ENCODE measurements at places on chromosomes 1 and 21.

GRCh38 chr1:116474921-116475849, 95.6 kb downstream of the CD58 start:
- no peak for DNase-seq

DNA sequence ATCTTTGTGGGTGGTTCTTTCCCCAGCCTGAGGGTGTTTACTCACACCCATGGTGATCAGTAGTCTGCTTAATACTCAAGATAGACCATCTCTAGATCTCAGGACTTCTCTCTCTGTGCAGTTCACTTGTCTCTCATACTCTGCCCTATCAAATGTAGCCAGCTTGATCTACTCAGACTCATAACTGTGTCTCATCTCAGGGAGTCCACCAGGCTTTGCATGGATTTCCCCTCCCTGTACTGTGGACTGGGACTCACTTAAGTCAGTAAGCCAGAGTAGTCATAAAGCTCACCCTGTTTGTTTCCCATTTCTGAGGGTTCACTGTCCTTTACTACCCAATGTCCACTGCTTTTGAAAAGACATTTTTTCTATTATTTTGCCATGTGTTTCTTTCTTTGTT, 41.8 kb downstream of the LYPLAL1 start:
- no peak for DNase-seq

DNA sequence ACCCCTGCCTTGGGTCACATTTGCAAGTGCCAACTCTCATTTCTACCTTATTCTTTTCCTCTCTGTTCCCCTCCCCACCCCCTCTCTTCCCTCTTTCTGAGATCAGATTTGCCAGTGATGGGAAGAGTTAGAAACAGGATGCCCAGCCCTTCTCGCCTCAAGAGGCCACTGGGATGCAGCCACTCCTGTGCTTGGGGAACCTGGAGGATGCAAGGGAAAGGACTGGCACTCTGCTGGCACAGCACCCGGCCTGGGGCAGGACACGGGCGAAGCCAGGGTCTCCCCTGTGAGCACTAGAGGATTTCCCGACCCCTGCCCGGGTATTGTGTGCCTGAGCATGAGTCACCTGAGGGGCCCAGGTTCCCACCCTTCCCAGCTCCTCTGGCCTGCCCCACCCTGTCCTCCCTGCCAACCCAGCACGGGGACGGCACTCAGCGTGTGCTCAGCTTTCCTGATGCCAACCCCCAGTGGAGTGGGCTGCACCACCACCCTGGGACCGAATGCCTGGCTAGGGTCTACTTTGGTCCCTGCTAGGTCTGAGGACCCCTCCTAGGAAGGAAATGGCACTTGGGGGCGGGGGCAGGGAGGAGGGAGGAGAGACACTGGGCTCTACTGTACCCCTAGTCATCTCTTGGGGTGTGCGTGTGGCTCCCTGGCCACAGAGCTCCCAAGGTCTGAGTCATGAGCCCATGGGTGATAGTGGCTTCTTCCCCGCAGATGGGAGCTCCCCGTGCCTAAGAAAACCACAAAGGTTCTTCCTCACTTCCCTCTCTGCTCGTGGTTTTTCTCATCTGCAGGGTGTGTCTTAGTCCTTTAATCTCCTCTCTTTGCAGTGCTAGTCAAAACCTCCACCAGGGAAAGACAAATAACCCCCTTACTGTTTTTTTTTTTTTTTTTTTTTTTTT, 12.4 kb downstream of the LMNA start:
- peak; percentile 94 for DNase-seq

GRCh38 chr1:107293901-107294613, 153.2 kb downstream of the NTNG1 start:
- DNase-seq: no peak

- DNase-seq: peak; percentile 44
Measured at GRCh38 chr1:172147541-172147940, 272.9 kb upstream of the C1orf105 start.

DNA sequence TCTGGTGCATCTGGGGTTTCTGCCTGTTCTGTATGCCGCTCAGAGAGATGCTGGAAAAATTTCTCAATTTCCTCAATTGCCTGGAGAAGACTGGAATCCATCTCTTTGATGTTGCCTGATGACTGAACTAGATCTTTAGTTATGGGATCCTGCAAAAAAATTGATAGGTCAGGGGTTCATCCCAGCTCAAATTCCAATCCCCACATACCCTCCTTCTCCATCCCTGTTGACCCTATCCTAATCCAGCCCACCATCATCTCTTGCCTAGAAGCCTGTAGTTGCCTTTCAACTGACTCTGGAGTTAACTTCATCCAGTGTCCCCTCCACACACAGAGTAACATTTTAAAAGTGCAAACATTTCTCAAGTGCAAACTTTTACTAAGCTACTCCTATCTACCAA, at the start of gene KLF18:
Gene KLF18 (minus strand): TSS at position 101 of the 400 bp plus-strand sequence. CDS start 0 bp downstream, at position 101.
- no peak for DNase-seq

DNA sequence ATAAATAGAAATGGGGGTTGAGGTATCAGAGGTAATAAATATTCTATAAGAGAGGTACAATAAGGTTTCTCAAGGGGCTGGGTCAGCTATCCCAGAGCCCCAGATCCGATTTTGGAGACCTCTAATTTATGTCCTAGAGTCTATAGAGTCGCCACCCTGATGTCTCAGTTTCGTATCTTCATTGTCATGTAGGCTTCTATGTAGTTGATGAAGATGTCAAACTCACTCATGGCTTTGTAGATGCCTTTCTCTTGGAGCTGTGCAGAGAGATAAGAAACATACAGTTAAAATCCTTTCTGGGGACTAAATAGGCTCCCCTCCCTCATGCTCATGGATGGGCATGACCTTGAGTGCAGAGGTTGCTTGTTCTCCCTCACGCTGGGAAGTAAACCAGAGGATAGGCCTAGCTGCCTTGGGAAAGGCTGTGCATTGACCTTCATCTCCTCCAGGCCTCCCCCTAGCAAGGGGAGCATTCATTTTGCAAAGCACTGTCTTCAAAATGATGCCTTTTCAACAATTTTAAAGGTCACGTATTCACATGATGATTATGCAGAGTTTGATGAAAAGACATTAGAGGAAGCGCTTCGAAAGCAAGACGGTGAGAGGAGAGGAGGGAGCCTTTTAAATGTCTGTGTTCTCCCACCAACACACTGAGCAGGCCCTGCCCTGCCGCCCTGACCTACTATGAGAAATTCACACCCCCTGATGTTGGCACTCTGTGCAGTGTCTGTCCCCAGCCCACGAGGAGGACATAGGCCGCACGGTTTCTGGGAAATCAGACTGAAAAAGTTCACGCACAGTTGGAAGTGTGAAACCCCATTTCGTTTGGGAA, 1.9 kb upstream of the IL19 start:
- DNase-seq: no peak

- DNase-seq: no peak
Measured at GRCh38 chr1:101205457-101205856, 31.4 kb upstream of the S1PR1 start.

- peak; percentile 92 for DNase-seq
Measured at GRCh38 chr1:10510520-10511493, 36.1 kb downstream of the PEX14 start.

- peak; percentile 10 for DNase-seq
Measured at GRCh38 chr1:226549937-226550671, 1.5 kb downstream of the STUM start.

- DNase-seq: no peak
Measured at GRCh38 chr1:38191461-38191860, 144.9 kb upstream of the POU3F1 start.

DNA sequence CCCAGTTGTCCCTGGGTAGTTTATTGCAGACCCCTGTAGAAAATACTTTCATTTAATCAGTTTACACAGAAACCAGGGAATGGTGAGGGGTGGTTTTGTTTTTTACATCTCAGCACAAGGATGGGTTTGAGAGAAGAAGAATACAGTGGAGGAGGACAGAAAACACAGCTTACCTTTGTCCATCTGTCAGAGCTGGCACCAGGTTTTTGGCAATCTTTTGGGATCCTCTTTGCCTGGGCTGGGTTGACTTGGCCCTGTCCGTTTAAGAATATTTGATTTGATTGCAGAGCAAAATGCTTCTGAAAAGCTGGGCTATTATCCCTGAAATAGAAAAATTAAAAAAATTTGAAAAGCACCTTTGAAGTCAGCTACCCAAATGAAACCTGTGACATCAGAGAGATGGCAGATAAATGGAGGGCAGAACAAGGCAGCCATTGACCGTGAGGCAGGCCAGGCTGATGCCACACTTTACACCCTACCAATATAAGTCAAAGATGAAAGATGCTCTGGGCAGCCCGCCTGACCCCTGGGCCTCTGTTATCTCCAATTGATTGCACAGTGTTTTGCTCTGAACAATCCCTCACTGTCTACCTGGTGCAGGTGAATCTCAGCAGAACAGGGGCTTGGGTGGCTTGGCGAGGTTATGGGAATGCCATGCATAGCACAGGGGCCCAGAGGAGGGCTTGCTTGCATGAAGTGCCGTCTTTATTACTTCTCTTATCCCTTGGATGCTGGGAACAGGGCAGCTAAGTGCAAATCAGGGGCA, 218.8 kb downstream of the LMX1A start:
- no peak for DNase-seq

GRCh38 chr1:5084676-5085075, 430.3 kb downstream of the AJAP1 start:
- DNase-seq: no peak

GRCh38 chr1:198681831-198682759, 43.3 kb downstream of the PTPRC start:
- peak; percentile 86 for DNase-seq

DNA sequence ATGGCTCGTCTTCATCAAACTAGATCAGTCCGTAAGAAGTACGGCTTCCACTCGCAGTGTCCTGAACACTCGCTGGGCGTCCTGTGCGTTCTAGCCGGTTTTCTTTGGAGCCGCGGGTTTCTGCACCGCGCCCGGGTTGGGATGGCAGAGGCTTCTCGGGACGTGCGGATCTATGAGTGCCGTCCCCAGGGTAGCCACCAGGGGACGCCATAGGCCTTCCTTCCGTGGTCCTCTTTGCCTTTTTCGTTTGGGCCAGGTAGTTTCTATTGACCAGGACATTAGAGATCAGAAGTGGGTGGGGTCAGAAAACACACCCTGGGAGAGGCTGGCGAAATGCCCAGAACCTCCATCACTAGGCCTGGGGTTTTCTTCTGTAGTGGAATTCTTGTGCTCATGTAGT, 273.8 kb downstream of the FAM72C start:
- peak; percentile 39 for DNase-seq

GRCh38 chr1:145690587-145691558, 16.3 kb downstream of the PDZK1 start:
- peak; percentile 87 for DNase-seq

DNA sequence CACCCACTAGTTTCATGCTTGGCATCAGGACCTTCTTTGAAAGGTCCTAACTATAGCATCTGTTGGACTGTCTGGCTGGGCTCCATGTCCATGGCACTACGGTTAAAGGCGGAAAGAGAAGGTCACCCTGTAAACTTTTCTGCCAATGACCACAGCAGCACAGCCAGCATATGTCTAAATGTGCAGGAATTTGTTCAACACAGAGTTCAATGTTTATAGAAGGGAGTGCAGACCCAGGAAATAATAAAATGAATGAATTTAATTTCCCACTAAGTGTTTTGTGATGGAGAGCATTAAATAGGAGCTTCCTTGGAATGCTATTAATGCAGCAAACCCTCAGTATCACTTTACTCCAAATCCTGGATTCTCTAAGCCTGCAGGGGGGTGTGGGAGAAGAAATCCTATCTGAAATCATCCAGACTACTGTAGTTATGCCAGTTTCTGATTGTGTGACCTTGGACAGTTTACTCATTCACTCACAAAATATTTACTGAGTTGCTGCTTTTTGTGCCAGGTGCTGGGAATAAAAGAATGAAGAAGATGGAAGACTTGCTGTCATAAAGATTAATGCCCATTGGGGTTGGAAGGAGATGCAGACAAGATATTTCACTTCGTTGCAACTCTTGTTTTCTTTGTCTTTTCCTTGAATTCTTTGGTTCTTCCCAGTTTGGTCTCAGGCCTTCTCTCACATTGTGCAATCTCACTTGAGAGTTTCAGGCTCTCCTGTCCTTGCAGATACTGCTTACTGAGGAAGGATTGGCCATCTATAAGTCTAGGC, 195.0 kb downstream of the ROR1 start:
- peak; percentile 54 for DNase-seq

- no peak for DNase-seq
Measured at GRCh38 chr1:22123901-22124404, 18.9 kb downstream of the WNT4 start.

DNA sequence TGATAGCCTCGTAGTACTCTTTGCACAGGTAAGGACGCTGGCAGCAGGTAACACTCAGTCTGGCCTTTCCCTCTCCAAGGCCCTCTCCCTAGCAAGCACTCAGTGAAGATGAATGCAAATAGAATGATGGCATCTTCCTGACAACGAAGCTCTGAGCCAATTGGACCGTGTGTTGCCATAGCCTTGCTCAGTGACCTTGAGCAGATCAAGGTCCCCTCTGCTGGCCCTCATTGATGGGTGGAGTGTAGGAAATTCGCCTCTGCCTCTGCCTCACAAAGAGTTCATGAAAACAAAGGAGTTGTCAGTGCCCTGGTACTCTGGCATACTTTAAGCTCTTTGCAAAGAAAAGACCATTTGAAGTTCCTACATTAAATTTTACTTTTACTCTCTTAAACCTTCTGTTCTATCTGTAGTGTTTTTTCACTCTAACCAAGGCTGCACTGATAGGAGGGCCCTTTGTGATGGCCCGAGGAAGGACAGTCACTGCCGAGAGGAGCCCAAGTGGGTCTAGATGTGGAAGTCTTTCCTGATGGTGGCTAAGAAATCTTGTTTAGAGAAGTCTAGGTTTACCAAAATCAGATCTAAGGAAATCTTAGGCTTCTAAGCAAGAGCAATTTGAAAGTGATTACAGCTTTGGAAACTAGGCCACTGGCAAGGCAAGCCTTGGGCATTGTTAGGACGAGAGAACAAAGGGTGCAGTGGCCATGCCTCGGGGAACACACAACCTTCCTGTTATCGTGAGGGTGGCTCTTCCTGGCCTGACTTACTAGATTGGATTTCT, 38.2 kb downstream of the SMYD2 start:
- DNase-seq: no peak

- DNase-seq: peak; percentile 47
Measured at GRCh38 chr21:29335720-29336119, 37.0 kb downstream of the BACH1 start.

DNA sequence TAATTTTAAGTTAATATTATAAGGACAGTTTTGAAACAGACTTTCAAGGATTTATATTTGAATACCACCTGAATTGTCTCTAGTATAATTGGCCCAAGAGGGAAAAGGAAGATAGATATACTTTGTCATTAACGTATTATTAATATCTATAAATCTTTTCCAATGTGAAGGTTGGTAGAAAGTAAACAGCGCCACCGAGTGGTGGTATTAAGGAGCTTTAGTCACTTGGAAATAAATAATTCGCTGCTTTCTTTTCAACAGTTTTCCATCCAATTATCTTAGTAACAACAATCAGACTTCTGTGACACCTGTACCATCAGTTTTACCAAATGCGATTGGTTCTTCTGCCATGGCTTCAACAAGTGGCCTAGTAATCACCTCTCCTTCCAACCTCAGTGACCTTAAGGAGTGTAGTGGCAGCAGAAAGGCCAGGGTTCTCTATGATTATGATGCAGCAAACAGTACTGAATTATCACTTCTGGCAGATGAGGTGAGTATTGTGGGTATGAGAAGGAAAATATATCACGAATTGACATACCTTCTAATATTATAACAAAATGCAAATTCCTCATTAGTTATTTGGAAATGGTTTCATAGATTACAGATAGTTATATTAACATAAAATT, 37.7 kb downstream of the SH3GLB1 start:
- DNase-seq: peak; percentile 51

Measured in fibroblast of mammary gland (primary cell).